ENCODE measurements at places on chromosomes 1 and 21.

DNA sequence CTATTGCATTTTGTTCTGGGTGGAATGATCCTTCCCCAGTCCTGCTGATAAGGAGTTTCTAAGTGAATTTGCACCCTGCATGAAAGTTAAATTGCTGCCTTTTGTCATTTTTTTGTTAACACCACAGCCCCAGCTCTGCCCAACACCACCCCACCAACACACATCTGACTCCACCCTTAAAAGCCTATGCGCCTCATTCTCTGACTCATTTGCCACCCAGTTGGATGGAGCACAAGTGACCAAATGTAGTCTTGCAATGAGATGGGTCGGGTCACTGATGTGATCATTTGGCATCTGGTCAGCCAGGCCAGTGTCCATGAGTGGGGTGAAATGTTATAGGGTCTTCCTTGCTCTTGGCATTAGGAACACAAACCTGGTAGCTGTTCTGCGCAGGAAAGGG lies 256.8 kb downstream of the KAZN start:
- no peak for DNase-seq

- DNase-seq: no peak
These were observed 21.5 kb downstream of the DHCR24 start for GRCh38 chr1:54865238-54866073.

GRCh38 chr21:45699251-45699942 lies 55.9 kb downstream of the PCBP3 start:
- DNase-seq: no peak

DNA sequence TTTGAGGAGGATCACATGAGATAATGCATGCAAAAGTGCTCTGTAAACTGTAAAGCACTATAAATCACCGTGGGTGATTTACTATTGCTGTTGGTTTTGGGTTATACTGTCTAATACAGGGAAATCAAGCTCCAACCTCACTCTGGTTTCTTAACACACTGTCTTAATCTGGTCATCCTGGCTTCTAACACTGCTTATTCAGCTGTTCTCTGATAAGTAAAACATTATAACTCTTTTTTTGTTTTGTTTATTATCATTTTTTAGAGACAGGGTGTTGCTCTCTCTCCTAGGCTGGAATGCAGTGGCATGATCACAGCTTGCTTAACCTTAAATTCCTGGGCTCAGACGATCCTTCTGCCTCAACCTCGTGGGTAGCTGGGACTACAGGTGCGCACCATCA lies 21.9 kb upstream of the LSM10 start:
- DNase-seq: no peak

DNA sequence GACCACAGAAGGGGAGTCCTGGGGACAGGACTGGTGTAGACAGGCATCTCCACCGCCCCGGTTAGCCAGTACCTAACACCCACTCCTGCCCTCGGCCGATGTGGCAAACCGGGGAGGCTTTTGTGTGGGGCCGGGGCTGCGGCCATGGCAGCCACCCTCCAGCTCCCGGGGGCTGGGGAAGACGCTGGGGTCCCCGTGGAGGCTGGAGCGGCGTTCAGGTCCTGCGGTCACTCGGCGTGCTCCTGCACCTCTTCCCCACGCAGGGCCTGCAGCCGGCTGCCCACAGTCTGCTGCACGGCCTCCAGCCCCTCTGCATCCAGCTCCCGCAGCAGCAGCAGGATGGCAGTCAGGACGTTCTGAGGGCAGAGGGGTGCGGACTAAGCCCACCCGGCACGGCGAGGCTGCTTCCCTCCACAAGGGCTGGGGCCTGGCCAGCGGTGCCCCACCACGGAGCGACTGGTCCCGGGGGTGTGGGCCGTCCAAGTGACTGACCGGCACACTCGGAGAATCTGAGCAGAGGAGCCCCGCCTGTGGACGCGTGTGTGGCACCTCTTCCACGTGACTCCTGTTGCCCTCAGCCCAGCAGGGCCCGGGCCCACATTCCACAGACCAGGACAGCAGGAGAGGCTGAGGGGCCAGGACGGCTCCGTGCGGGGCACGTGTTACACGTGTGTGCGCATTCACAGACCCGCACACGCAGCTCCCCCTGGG lies 9.1 kb downstream of the CFAP410 start:
- no peak for DNase-seq

GRCh38 chr1:213513006-213513405 lies 462.0 kb downstream of the RPS6KC1 start:
- no peak for DNase-seq

- no peak for DNase-seq
These were observed 232.0 kb downstream of the FGGY start for GRCh38 chr1:59528900-59529299.

DNA sequence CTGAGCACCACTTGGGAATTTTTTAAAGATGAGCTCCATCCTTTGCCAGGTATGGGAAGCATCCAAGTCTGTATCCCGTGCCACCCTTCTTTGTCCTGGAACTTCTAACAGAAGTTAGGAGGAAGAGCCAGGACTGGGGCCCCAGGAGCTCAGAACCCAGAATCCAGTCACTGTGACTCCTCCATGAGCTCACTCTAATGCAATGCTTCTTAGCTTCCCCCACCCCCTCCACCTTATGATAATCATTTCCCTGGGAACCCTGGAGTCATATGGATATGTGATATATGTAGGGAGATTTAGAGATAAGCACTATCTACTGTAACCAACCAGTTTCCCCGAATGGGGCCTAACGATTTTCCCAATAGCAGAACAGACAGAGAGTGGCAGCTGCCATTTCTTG lies 758 bp upstream of the SPRR5 start:
- no peak for DNase-seq

DNA sequence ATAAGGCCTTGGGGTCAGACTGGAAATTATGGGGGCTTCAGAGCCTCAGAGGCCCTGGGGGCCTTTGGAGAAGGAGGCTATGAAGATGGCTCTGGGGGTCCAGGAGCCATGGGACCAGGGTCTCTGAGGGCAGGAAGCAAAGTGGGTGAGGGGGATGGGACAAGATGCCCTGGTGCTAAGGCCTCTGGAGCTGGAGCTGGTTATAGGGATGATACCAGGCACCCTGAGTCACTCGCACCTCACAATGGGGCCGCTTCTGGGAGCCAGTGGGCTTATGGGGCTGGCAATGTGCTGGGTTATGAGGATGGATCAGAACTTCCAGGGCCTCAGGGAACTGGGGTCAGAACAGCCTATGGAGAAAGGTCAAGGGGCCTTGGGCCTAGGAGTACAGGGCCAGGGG lies 17.6 kb downstream of the IGFN1 start:
- no peak for DNase-seq

DNA sequence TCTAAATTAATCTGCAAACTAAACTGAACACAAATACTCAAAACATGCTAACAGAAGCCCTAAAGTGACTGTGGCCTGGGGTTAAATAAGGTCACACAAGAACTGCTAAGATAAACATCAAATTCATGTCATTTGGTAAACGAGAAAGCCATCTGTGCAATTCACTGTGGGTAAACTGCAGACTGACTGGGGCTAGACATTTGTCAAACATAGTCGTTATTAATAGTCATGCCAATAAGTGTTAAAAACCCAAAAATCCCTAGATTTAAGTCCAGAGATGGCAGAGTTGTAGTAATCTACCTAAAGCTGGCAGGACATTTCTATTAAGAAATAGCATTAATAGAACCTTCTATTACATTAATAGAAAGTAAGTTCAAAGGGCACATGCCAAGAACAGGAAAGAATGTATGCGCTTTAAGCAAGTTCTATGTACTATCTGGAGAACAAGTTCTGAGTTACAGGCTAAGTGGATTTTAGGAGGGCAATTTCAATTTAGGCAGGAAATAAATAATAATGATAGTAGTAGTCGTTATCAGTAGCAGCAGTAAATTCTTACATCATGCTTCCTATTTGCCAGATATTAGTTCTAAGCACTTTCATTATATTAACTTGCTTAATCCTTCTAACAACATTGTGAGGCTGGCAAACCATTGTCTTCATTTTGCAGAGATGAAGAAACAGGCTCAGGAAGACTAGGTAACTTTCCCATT lies 8.6 kb downstream of the EDEM3 start:
- no peak for DNase-seq

- no peak for DNase-seq
These were observed 38.2 kb upstream of the TARDBP start for GRCh38 chr1:10973956-10974881.

GRCh38 chr1:21927533-21928237 lies 9.4 kb downstream of the HSPG2 start:
- DNase-seq: no peak

DNA sequence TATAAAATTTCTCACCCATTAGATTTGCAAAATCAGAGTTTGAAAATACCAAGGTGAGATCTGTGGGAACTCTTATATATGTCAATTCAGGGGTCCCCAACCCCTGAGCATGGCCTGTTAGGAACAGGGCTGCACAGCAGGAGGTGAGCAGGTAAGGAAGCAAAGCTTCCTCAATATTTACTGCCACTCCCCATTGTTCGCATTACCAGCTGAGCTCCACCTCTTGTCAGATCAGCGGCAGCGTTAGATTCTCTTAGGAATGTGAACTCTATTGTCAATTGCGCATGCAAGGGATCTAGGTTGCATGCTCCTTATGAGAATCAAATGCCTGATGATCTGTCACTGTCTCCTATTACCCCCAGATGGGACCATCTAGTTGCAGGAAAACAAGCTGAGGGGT lies 376.6 kb downstream of the LMO4 start:
- DNase-seq: no peak

DNA sequence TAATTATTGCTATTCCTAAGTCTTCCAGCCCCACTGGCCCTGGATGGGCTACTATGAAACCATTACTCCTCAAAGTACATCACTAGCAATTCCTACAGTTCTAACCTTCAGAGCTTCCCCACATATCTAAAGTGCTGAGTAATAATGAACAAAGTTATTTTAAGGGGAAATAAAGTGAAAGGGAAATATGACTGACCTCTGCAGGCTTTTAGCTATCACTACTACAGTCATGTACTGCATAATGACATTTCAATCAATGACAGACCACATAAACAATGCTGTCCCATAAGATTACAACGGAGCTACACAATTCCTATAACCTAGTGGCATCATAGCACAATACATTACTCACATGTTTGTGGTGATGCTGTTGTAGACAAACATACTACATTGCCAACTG lies 32.5 kb upstream of the ASPM start:
- peak; percentile 37 for DNase-seq

GRCh38 chr1:32761253-32761877 lies 55.8 kb downstream of the YARS1 start:
- DNase-seq: peak; percentile 84

DNA sequence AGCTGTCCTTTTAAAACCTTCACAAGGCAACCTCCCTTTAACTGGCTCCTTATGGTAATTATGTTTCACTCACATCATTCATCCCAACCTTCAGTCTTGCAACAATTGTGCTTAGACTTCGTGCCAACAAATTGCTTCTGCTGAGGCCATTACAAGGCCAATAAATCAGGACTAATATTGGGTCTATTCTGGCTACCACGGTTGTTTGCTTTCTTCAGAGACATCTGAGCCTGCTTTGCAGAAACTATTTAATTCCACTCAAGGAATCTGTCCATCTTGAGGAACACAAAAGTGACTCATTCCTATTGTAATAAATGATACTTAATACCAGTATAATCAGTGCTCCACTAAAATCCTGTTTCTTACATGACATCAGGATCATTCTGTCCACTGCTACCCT lies 2.6 kb upstream of the GSTM4 start:
- no peak for DNase-seq

DNA sequence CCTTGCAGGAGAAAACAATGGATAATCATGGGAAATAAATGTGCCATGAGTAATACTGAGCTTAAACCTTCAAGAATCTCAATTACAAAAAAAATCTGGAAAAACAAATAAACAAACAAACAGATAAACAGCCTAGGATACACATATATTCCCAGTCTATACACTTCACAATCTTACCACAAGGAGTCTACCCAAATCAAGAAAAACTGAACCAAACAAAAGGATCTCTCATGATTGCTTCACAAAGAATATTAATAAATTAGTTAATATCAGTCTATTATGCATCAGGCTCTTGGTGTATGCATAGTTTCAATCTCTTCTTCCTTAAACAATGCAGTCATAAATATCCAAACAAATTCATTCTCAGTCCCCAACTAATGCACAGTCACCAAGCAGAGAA lies 3.2 kb upstream of the ESRRG start:
- no peak for DNase-seq

GRCh38 chr1:34701326-34702060 lies 53.4 kb upstream of the GJB5 start:
- no peak for DNase-seq

DNA sequence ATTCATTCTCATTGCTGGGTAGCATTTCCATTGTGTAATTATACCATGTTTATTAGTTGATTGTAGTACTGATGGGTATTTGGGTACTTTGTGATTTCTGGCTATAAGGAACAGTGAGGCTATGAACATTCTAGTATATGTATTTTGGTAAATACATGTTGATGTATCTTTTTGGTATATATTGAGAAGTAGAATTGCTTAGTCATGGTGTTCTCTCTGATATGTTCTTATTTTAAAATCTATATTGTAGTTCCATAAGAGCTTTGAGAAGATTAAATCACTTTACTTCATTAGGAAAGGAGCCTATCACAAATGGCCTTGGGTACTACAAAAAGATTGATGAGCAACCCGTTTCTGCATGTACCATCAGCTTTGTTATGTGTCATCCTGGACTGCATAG lies 13.4 kb downstream of the MIXL1 start:
- no peak for DNase-seq

- DNase-seq: no peak
These were observed 1.7 kb upstream of the ADAR start for GRCh38 chr1:154609398-154610380.

GRCh38 chr1:212256369-212256768 lies 28.8 kb upstream of the PPP2R5A start:
- no peak for DNase-seq

DNA sequence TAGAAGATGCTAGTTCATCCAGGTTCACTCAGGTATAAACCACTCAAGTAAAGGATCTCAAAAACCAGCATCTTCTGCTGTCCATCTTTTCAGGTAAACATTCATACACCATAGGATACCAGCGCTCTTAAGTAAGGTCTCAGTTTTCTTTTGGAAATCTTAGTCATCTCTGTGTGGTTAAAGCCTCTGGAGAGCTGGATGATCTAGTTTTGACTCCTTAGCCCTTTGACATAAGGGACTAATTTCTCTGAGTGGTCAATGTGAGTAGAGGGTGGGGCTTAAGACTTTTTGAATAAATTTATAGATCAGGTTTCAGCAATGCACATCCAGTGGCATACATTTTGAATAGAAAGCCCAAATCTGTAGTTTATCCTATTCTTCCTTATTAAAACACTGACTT lies 92.3 kb downstream of the CTH start:
- DNase-seq: peak; percentile 32

- DNase-seq: no peak
These were observed 23.0 kb upstream of the POU2F1 start for GRCh38 chr1:167197692-167198091.

GRCh38 chr1:159177272-159177907 lies 6.0 kb downstream of the CADM3 start:
- peak; percentile 51 for DNase-seq

GRCh38 chr1:166947398-166948043 lies 27.8 kb downstream of the ILDR2 start:
- peak; percentile 64 for DNase-seq

- no peak for DNase-seq
These were observed 4.4 kb downstream of the SSBP3 start for GRCh38 chr1:54401799-54402198.

Data from brain microvascular endothelial cell (primary cell).